ENCODE measurements at places on chromosomes 7 and 10.

GRCh38 chr10:80674809-80675208 lies 137.1 kb downstream of the SH2D4B start:
- no peak for DNase-seq

DNA sequence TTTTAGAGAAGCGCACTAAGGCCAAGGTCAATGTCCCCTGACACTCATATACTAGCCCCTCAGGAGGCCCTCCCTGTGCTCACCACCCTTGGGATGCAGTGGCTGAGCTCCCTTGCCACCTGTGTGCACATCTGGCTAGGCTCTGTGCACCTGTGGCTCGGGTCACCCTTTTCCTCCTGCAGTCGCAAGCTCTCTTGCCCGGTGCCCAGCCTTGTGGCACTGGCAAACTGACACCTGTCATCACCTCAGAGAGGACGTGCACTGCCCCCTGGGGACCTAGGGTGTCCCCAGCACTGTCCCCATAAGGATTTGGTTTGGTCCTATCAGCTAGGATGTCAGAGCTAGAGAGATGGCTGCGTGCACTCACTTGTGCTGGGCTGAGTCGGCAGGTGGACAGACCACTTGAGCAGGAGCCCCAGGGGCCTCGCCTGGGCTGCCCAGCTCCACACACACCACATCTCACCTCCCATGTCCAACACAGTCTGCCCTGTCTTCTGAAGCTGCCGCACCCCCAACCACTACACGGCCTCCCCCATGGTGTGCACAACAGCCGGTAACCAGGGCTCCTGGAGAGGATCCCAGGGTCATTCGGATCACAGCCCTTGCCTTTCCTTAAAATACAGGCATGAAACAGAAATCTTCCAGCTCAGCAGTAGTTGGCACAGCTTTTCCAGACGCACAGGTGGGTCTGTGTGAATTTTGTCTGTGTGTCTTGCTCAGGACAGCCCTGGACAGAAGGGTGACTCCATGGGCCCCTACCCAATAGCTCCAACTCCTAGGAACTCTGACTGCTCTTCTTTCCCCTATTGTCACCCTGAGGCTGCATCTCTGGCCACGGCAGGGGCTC lies 111.0 kb downstream of the GRID1 start:
- DNase-seq = no peak

GRCh38 chr7:45695249-45695995 lies 121.3 kb downstream of the ADCY1 start:
- DNase-seq = no peak

DNA sequence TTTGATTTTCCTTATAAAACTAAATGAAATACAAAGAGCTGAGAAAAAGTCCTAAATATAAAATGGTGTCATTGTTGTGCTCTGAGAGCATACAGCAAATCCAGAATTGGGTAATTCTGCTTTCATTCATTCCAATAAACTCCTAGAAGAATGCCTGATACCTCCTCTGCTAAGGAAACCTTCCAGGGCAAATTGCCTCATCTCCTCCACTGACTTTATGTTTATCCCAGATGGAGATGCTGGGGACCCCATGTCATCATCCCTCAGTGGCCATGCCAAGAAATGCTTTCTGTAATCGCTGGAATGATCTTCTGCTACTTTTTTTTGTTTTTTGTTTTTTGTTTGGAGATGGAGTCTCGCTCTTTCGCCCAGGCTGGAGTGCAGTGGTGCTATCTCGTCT lies 119.3 kb upstream of the PRKCQ start:
- no peak for DNase-seq

- DNase-seq = no peak
These were observed 697 bp upstream of the SNX13 start for GRCh38 chr7:17940951-17941431.

- DNase-seq = no peak
These were observed 20.7 kb downstream of the STN1 start for GRCh38 chr10:103897241-103897774.

DNA sequence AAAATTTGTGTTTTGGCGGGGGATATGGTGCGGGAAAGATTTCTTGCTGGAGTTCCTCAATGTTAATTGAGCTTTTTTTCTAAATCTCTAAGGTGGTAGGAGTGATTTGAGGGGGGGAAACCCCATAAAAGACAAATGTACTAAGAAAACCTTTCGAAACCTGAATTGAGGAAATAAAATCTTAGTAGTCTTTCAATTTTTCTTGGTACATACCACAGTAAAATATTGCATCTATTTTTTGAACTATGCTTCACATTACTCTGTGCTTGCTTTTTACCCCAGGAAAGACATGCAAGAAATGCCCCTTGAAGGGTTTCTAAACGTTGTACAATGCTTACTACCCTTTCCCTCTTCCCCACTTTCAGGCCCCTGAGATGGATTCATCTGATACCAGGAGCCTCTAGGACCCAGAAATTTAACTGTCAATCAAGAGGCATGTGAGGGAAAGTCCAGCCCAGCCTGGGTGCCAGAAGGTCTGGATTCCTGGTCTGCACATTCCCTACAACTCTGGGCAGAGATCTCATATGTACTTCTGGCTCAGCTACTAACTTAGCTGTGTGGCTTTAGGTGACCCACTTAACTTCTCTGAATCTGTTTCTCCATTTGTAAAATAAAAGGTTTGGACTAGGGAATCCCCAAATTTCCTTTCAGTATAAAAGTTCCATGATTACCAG lies 5.8 kb upstream of the PDCD4 start:
- DNase-seq = no peak

- DNase-seq = no peak
These were observed 55.2 kb upstream of the DKK1 start for GRCh38 chr10:52258799-52259425.

- DNase-seq = no peak
These were observed 100.1 kb upstream of the TMEM72 start for GRCh38 chr10:44811072-44811471.

DNA sequence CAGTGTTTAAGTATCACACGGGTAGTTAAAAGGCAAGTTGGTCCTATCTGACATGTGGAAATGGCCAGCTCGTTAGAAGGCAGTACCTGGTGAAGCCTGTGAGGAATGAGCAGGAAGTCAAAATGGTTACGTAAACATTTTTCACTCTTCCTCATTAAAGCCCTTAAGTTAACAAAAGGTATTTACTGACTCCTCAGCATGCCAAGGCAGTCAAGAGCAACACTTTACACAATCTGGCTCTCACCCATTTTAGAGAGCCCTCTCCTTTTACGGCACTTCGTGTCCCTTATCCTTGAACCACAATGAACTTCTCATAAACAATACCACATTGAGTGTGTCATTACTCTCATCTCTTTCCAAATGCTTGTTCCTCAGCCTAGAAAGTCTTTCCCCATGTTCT lies 11.0 kb upstream of the RSBN1L start:
- DNase-seq = peak; percentile 78

DNA sequence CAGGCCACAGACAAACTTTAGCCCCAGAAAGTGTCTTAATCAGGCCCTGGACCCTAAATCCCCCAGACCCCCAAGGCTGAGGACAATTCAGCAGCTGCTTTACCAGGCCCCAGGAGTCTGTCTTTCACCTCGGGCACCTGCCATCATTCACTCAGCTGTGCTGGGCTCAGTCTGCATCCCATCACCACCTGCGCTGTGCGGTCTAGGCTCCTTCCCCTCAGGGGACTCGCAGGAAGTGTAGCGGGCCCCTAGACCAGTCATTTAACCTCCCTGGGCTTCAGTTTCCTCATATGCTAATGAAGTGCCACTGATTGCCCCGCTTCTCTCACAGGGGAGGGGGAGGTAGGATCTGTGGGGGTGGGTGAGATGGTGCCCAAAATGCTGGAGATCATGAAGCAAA lies 76.4 kb upstream of the ZMIZ1 start:
- DNase-seq = no peak

DNA sequence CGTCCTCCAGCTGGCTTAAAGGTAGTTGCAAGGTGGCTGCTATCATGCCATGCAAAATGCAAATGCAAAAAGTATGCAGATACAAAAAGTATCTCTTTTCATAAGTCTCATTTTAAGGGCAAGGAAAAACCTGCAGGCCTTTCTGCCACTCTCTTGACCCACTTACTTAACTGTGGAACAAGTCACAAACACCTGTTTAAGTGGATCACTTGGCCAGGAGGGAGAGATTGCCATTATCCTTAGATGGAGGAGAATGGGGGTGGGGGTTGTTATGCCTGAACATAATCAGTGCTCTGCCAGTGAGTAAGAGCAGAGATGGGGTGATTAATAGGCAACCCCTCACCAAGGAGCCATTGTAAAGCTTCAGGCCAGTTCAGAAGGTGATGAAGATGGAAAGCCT lies 25.1 kb upstream of the HERPUD2 start:
- DNase-seq = no peak

DNA sequence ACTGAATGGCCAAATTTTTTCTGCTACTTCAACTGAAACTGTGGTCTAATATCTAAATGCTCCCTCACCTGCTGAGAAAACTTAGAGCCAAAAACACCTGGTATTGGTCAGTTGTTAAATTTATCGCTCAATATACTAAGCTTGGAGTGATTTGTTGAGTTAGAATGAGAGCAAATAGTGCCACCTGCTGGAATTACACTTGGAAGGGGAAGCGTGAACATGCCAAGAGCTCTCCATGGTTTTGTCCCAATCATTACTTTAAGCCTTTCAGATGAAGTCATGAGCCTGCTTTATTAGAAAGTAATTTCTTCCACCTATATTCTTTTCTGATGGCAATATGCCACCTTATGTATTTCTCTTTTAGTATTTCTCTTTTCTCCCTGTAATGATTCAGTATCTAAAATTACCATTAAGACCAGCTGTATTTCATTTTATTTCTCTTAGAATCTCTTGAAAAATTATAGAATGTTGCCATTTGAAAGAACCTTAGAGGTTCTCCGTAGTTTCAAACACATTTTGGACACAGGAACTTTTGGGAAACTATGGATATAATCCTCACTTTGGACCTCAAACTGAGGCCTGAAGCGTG lies 447.8 kb upstream of the C7orf33 start:
- DNase-seq = peak; percentile 84

DNA sequence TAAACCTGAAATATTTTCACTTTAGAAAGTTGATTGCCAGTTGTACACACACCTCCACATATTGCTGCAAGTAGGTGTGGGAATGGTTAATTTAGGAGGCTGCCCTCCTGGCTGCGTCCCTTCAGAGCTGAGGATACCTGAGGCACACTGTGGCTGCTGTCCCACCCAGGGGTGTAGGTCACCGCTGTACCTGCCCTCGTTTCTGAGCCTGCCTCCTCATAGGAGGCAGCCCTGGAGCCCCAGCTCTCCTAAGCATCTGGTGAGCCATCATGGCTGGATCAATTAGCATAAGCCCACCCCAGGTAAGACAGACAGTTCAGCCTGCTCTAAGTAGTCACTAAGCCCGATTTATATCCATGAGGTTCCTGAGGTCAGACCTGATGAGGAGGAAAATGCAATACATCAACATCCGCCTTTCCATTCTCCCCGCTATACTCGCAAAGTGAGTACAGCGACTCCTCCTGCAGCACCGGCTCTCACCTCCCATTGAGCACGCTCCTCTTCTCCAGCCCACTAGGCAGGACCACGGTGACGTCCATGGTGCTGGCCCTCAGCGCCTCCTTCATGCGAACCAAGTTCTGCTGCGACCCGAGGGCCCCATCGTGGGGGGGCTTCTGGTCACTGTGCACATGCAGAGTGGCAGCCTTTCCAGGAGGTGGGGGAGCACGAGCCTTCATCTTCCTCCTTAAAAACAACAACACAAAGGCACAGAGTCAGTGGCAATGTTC lies 97.2 kb downstream of the COBL start:
- DNase-seq = no peak

DNA sequence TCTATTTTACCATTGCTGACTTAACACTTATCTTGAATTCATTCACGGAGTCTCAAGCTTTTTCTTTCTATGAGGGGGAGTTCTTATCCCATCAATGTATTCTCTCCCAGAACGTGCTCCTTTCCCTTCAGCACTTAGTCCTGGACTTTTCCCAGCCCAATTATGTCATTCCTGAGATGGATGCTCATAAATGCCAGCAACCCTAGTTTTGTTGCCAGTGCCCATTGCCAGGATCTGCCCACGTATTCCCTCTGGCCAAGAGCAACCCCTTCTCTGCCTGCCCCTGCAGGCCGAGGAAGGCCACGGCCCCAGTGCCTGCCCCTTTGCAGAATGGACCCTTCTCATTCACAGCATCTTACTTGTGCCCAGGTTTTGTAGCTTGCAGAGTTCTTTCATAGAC lies 67.4 kb upstream of the PPP1R3C start:
- DNase-seq = no peak

All from NCI-H2081 (cell line).